ENCODE measurements at places on chromosomes 11 and 22. TPM values are rescaled to one million over a fixed set of nuclear protein-coding genes. Genes with fewer than 3 reads are reported as not detected.

Gene KBTBD4
- 21.1 TPM for total RNA-seq

Gene SMIM38
- total RNA-seq = 0.13 TPM

Gene EFCAB6
- 3.0 TPM for total RNA-seq

Gene BDNF
- total RNA-seq = 15.6 TPM

Gene LMNTD2
- total RNA-seq = 0.39 TPM

Gene RTN4R
- 0.91 TPM for total RNA-seq

Gene PNPLA3
- total RNA-seq = 2.1 TPM

Gene OMP
- total RNA-seq = not detected

Gene POU2AF3
- not detected for total RNA-seq

Gene MMP12
- not detected for total RNA-seq

Gene OR51B4
- not detected for total RNA-seq

Gene MMP27
- total RNA-seq = not detected

Gene MRPL40
- 35.9 TPM for total RNA-seq

Gene MRGPRE
- not detected for total RNA-seq

Gene BTBD18
- not detected for total RNA-seq

Gene TEX54
- not detected for total RNA-seq

Gene ZC3H12C
- total RNA-seq = 20.3 TPM

Gene SCGB1D2
- total RNA-seq = not detected

Gene CHRNA10
- 0.39 TPM for total RNA-seq

Gene ADAMTS15
- 20.4 TPM for total RNA-seq

Gene FGF19
- total RNA-seq = not detected

Gene ATXN10
- total RNA-seq = 63.0 TPM

Gene PATE4
- not detected for total RNA-seq

Gene TNNI2
- total RNA-seq = 6.0 TPM

Gene C11orf87
- not detected for total RNA-seq

Gene SLC22A12
- total RNA-seq = not detected

Gene INS
- total RNA-seq = not detected

Gene SLC22A6
- not detected for total RNA-seq

Gene C22orf15
- 0.52 TPM for total RNA-seq

Gene IRF7
- 13.3 TPM for total RNA-seq

Gene MAFF
- total RNA-seq = 34.0 TPM

Gene PARVG
- not detected for total RNA-seq

Gene DCDC1
- 0.08 TPM for total RNA-seq
